ENCODE measurements at places on chromosomes 1 and 21. TPM values are rescaled to one million over a fixed set of nuclear protein-coding genes. Genes with fewer than 3 reads are reported as not detected.

AMIGO1 gene
- total RNA-seq, result 3.6 TPM

HCN3 gene
- total RNA-seq, result 0.87 TPM

CELA2B gene
- total RNA-seq, result not detected

KRTAP27-1 gene
- total RNA-seq, result not detected

TRNP1 gene
- total RNA-seq, result 59.7 TPM

NCF2 gene
- 0.15 TPM for total RNA-seq

PDZK1 gene
- total RNA-seq, result 1.3 TPM

LCE1C gene
- not detected for total RNA-seq

PTPRC gene
- total RNA-seq, result not detected

CDCP2 gene
- total RNA-seq, result not detected

CLDN14 gene
- total RNA-seq, result not detected

GSTM5 gene
- 6.4 TPM for total RNA-seq

IFNGR2 gene
- 44.8 TPM for total RNA-seq

TMEM50B gene
- total RNA-seq, result 37.1 TPM

FLAD1 gene
- total RNA-seq, result 24.8 TPM

GJB3 gene
- total RNA-seq, result not detected

S100A7 gene
- total RNA-seq, result not detected

LCE1A gene
- total RNA-seq, result not detected

FCRL1 gene
- not detected for total RNA-seq

FMOD gene
- 1.6 TPM for total RNA-seq

LEMD1 gene
- not detected for total RNA-seq

CDC7 gene
- total RNA-seq, result 7.3 TPM

PGBD5 gene
- 1.7 TPM for total RNA-seq

OR2L8 gene
- total RNA-seq, result not detected

CHIA gene
- total RNA-seq, result not detected

OR6P1 gene
- not detected for total RNA-seq

FLG2 gene
- not detected for total RNA-seq

LCE1F gene
- total RNA-seq, result not detected

SMCP gene
- not detected for total RNA-seq

SGIP1 gene
- total RNA-seq, result 34.6 TPM

OR2L5 gene
- not detected for total RNA-seq

TMEM200B gene
- total RNA-seq, result 22.8 TPM

C1orf115 gene
- 0.50 TPM for total RNA-seq

HPCAL4 gene
- not detected for total RNA-seq

NHLH1 gene
- not detected for total RNA-seq

TCEA3 gene
- 9.7 TPM for total RNA-seq

TMEM54 gene
- 36.7 TPM for total RNA-seq

ACOT11 gene
- 7.6 TPM for total RNA-seq

LY9 gene
- total RNA-seq, result not detected

SUSD4 gene
- total RNA-seq, result not detected

S100A9 gene
- total RNA-seq, result not detected

CLDN17 gene
- total RNA-seq, result not detected

KCNJ9 gene
- total RNA-seq, result not detected

CFHR3 gene
- not detected for total RNA-seq

IL23R gene
- total RNA-seq, result not detected

SFN gene
- total RNA-seq, result 1.6 TPM

KCNK2 gene
- 5.2 TPM for total RNA-seq

LCA5L gene
- total RNA-seq, result 0.66 TPM

DDAH1 gene
- 31.4 TPM for total RNA-seq

SLC35F3 gene
- total RNA-seq, result not detected

CYYR1 gene
- total RNA-seq, result 0.15 TPM

OR10Z1 gene
- not detected for total RNA-seq

OR2T8 gene
- total RNA-seq, result not detected

AMY1A gene
- total RNA-seq, result not detected
